ENCODE measurements at places on chromosomes 1 and 21. TPM values are rescaled to one million over a fixed set of nuclear protein-coding genes. Genes with fewer than 3 reads are reported as not detected.

KRTAP13-2 gene
- not detected for total RNA-seq

CLK2 gene
- total RNA-seq, result 46.3 TPM

ADAMTS5 gene
- 5.3 TPM for total RNA-seq

FLG2 gene
- not detected for total RNA-seq

GLUL gene
- 266 TPM for total RNA-seq

GPR161 gene
- 117 TPM for total RNA-seq

Data from parietal lobe (tissue), 2 donors.